Lung (tissue), 17 donors: ENCODE measurements at places on chromosomes 3 and 15. TPM values are rescaled to one million over a fixed set of nuclear protein-coding genes. Genes with fewer than 3 reads are reported as not detected.

ARL13B gene
- polyA plus RNA-seq, result 8.4 TPM

P2RY13 gene
- 15.8 TPM for polyA plus RNA-seq

RETNLB gene
- polyA plus RNA-seq, result not detected

TRH gene
- polyA plus RNA-seq, result 0.14 TPM

ICE2 gene
- polyA plus RNA-seq, result 11.3 TPM

C3orf62 gene
- polyA plus RNA-seq, result 8.1 TPM

CLDN16 gene
- polyA plus RNA-seq, result 0.16 TPM

EPHA6 gene
- polyA plus RNA-seq, result not detected

LRRIQ4 gene
- not detected for polyA plus RNA-seq
